ENCODE measurements at places on chromosomes 12 and 14.
A peak's percentile ranks its signal among the peaks of the same experiment; 100 is the strongest.

DNA sequence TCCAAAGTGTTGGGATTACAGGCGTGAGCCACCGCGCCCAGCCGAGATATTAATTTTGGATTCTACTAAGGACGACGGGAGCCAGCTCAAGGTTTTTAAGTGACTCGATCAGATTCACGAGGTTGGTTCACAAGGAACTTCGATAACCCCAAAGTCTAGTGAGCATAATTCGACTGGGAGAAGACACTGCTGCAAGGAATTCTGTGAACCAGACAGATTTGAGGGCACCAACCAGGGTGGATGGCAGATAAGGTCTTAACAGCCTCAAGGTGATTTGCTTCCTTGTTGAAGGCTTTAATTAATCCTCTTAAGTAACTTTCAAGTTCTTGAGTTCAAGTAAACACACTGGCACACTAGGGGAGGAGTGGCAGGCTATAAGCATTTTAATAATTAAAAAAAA lies 1.1 kb upstream of the KLHDC2 start:
- DNase-seq = no peak

DNA sequence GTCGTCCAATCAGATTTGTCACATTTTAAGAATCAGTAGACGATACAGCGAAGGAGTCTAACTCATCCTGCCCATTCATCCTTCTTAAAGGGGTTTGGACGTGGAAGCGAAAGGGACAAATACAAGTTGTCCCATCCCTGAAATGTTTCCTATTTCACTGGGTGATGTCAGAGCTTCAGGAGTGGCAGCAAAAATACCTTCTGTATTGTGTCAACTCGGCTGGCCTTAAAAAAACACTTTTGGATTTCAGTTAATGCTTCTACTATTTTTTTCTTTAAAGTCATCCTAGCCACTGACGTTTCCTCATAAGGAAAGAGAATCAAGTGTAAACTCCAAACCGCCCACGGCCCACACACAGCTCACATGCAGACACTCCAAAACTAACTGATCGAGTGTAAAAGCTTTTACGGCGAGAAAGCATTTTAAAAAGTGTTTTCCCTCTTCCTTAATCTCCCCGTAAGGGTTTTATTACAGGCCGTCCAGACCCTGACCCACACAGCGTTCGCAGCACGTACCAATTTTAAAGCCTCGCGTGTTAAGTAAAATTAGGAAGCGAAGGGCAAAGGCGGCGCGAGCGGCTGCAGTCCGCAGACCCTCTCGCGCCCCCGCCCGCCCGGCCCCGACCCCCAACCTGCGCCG lies 593 bp downstream of the CFL2 start:
- DNase-seq = peak; percentile 39

DNA sequence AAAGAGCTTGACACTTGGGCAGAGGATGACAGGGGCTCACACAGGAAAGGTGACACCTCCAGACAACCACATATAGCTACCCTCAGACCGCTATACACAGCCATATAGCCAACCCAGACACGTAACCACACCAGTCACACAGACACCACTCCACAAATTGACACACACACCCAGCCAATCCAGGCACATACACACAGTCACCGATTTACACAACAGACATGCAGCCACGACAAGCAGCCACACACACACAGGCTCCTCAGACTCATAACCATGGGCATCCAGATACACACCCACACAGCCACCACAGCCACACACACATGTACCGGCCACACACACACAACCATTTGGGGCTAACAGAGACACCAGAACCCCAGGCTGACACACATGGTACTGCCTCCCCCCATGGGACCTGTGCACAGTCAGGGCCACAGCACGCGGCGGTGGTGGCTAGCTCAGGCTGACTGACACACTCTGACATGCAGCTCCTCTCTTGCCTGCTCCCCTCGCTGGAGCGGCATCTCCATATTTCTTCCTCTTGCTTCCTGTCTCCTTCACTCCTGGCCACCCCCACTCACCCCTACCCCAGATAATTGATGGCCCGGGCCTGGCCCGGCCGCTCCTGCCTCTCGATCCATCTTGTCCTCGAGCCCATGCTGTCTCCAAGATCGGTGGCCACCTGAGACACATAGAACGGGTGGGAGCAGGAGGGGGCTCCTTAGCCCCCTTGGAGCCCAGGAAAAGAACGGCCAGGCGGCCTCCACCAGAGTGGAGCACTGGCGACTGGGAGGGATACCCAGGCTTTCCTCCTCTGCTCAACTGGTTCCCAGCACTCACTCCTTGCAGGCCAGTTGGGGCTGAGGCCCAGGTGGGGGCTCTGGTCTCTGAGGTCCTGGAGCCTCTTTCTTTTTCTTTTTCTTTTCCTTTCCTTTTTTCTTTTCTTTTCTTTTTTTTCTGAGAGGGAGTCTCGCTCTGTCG lies 6.0 kb upstream of the SHMT2 start:
- DNase-seq = no peak

DNA sequence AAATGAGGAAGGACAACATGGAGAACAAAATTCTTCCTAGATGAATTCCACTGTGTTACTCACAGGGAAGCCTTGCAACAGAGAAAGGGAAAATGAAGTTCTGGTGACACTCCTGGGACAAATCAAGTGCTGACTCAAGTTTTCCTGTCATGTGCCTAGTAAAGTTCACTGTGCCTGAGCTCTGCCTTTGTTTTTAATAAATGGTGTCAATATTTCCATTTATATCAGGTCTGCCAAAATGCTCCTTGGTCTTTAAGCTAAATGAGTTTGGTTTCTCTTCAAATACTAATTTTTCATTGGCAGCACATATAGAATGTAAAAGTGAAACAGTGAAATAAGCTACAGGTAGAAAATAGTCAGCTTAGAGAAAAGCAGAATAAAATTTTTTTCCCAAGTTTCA lies 33.0 kb downstream of the HIGD1C start:
- DNase-seq = no peak

GRCh38 chr14:54787261-54787660 lies 115.4 kb downstream of the GCH1 start:
- no peak for DNase-seq

DNA sequence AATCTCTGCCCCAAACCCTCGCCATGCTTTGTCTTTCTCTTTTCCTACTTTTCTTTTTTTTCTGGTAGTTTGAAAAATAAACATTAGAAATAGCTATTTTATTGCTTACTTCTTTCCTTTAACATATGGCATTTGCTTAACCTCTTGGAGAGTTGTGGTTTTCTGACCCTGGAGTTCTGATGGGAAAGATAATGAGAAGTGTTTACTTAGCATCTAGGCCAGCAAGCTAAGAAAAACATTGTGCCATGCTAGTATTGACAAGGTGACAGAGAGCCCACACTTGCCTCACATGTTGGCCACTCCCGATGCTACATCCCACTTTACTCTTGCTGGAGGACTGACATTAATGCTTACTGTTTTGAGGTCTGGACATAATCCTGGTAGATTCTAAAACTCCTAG lies 886.2 kb downstream of the DIO2 start:
- DNase-seq = no peak

DNA sequence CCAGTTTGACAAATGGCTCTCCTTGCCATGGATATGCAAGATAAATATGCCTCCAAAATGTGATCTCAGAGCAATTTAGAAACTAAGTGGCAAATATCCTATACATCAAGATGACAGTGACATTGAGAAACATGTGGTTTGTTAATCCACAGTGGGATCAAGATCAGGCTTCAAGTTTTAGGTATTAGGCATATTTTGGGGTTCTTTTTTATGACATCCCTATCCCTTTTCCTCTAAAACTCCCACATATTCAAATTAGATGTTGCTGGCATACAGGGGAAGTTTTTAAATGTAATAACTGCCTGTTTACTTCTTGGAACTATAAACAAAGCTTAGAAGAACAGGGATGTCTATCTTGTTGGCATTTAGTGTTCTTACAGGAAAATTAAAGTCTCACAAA lies 179.4 kb downstream of the CRADD start:
- DNase-seq = no peak

DNA sequence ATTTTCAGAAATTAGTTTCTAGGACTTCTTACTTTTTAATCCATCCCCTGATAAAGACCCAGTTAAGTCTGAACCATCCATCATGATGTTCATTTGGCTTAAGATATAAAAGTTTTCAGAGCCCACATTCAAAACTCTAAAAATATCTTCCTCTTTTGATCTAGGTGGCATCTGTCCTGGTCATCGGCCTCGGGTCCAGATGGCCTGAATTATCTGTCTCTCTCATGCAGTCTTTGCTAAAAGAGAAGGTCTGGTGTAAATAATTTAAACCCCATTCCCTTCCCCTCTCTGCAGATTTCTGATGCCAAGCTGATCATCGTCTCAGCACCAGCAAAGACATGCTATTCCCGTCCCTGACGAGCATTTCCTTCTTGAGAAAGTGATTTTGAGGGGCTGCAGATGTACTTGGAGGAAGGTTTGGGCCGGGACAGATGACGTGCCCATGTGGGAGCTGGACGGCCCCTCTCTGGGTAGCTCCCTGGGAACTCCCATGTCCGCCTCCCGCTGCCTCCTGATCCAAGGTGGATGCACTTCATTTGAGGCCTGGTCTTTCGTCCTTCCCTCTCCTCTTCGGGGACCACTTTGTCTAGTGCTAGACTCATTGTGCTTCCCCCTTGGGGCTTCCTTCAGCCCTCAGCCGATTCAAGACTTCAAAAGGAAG lies 173.0 kb upstream of the PRMT8 start:
- DNase-seq = no peak

GRCh38 chr14:56208520-56208919 lies 90.3 kb downstream of the PELI2 start:
- DNase-seq = no peak

DNA sequence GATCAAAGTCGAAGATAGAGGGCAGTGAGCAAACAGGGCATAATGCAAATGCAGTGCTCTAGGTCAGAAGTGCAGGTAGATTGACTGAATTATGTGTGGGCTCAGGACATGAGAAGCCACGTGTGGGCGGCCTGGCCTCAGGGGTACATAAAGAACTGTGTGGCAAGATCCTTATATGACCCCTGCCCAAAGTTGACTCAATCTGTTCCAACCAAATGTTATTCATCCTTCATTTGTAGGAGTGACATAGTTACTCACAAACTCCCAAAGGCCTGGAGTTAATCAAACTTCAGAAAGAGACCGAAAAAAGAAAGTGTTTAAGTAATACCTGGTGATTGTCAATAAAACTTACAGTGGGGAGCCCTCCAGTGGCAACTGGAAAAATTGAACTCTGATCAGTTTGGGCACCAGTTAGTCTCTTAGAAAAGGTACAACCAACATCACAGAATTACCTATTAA lies 150.4 kb upstream of the FAR2 start:
- DNase-seq = no peak

GRCh38 chr14:87503711-87504110 lies 489.3 kb downstream of the GALC start:
- no peak for DNase-seq

- DNase-seq = no peak
These were observed 273.9 kb downstream of the ZFP36L1 start for GRCh38 chr14:68518761-68519670.

- DNase-seq = no peak
These were observed 17.8 kb downstream of the SPTB start for GRCh38 chr14:64861916-64862315.

- no peak for DNase-seq
These were observed 195.5 kb upstream of the DAAM1 start for GRCh38 chr14:58992935-58993334.

GRCh38 chr12:59407799-59408198 lies 188.0 kb upstream of the SLC16A7 start:
- DNase-seq = no peak

GRCh38 chr14:58151133-58152013 lies 640 bp downstream of the ARMH4 start:
- no peak for DNase-seq

- no peak for DNase-seq
These were observed 5.7 kb upstream of the SLCO1A2 start for GRCh38 chr12:21340403-21340802.

GRCh38 chr12:67702136-67702535 lies 53.6 kb downstream of the DYRK2 start:
- DNase-seq = no peak

DNA sequence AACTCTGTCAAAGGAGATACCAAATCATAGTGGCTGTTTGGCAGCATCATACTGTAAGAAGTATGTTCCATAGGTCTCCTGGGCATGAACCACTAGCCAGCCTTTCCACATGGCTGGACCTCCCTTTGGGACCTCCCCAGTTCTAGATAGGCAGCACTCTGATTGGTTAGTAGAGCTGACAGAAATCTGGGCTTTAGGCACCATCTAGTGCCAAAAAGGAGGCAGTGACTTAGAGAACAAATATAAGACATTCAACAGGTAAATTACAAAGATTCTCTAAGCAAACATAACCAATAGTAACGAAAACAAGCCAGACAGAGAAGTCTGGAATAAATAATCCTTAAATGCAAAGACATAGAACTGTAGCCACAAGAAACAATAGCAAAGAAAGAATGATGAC lies 148.0 kb upstream of the PDE3A start:
- no peak for DNase-seq

DNA sequence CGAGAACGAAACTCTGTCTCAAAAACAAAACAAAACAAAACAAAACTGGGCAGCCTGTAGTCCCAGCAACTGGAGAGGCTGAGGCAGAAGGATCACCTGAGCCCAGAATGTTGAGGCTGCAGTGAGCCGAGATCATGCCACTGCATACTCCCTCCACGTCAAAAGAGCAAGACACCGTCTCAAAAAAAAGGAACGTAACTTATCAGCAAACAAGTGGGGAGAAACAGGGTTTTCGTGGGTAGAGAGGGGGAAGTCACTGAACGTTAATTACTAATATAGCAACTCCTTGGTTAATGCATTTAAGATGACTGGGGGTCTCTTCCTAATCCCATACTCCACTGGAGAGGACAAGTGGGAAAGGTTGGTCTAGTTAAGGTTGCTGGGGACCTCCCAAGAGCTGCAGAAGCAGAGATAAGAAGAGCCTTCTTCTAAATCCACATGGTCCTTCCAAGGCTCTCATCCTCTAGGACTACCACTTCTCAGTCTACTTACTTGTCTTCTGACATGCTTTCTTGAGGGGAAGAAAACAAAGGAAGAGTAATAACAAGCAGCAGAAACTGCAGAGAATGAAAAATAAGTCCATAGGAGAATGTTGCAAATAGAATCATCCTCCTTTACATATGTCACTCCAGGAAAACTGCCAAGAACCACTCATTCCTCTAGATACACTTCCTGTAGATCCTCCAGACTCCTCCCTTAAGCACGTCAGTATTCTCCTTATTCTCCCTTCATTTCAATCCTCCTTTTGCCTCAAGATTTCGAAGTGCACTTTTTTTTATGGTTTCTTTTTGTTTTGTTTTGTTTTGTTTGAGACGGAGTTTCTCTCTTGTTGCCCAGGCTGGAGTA lies 5.8 kb downstream of the NUMB start:
- DNase-seq = no peak

DNA sequence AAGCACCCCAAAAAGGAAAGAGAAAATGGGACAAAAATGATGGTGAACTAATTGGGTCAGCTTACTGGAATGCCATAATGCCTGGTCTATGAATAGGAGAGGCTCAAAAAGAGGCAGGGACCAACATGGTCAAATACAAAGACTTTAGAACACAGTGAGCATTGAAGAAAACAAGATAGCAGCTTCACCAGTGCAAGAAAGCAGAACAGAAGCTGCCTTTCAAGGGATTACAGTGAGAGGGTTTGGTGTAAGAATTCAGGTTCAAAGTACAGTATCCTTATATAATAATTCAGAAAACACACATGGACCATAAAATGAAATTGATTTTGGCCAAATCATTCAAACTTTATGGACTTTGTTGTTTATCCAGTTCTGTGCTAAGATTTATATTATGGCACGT lies 162.1 kb downstream of the NAV3 start:
- no peak for DNase-seq

- DNase-seq = no peak
These were observed 1.2 kb upstream of the CMTM5 start for GRCh38 chr14:23375527-23376251.

Measured in CD4-positive, CD25-positive, alpha-beta regulatory T cell (primary cell).